ENCODE measurements at places on chromosomes 1 and 21.

DNA sequence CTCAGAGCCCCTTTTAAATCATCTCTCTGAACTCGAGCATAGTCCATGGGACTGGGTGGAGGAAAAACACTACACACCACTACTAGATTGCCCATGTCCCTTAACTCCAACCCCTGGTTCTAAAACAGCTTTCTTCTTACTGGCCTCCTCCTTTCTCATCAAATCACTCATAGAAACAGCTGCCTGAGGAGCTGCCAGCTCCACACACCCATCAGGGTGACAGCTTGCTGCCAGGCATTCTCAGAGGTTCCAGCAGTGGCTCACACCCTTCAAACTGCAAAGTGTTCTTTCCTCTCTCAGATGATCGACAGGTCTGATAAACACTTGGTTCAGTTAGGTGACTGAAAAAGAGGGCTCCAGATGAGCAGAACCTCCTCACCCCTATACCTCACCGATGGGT, 543.0 kb upstream of the PLXNA2 start:
- no peak for DNase-seq

DNA sequence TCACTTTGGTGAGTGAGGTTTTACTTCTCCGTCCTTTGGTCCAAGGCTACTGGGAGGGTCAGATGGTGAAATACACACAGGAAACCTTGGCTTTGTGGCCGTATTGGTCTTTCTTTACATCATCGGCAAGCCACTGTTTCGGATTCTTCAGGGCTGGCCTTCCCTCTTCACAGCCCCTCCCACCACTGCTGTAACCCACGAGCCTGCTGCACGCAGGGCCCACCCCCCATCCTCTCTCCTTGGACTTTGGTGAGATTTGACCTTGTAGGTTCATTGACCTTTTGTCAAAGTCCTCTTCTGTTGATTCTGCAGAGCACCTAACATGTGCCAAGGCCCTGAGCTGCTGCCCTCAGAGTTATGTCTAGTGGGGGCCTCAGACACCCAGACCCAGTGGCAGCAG, 328.6 kb downstream of the CAMTA1 start:
- no peak for DNase-seq

DNA sequence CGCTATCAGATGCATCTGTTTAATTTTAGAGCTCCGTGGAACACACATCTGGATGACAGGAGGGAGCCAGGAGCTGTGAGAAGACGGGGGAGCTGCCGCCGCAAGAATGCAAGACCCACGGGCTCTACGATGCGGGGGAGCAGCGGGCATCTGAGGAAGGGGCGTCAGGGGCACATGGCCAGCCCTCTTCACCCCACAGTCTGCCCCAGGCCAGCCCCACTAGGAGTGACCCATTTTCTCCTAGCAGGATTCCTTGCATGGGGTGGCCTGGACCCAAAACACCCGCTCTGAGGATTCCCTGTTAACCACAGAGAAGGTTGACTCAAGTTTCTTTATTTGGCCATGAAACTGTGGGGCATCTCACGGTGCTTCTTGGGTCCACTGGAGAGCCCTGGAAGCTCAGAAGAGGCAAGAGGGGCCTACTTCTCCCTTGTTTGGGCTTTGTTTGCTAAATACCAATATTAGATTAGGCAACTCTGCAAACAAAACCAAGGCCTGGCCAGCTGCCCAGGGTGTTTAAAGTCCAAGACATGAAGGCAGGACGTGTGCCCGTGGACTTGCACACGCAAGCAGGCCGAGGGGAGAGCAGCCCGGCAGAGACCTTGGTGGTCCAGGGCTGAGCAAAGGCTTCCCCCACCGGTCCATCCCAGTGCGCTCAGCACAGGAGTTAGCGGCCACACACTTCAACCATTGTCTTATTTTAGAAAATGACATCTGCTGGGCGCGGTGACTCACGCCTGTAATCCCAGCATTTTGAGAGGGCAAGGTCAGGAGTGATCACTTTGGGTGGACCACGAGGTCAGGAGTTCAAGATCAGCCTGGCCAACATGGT, 89.8 kb downstream of the DHRS3 start:
- DNase-seq, result no peak

GRCh38 chr1:2031546-2032540, 12.7 kb downstream of the GABRD start:
- no peak for DNase-seq

GRCh38 chr1:239814306-239814881, 277.3 kb upstream of the FMN2 start:
- DNase-seq, result no peak

DNA sequence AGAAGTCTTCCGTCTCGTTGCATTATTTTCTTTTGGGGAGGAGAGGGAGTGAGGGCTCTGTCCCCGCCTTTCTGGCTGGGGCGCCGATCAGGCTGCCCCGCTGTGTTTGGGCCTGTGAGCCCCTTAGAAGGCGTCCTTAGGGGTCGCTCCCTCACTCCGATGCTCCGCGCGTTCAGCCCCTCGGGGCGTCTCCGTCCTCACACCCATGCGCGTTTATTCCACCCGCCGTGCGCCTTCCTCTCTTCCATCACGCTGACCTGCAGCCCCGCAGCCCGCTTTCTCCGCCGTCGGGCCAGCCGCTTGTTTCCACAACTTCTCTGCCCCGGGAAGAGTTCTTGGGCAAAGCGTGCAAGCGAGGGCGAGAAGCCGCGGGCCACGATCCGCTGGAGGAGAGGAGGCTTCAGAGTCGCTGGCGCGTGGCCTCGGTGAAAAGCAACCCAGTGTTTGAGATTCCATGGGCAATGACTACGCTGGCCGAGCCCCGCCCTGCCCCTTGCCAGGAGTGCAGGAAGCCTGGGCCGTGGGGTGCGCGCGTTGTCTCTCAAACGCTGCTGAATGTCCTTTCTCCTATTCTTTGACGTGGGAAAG, 27.7 kb downstream of the TRIM11 start:
- DNase-seq, result no peak

GRCh38 chr1:12460121-12460520, 157.9 kb downstream of the DHRS3 start:
- DNase-seq, result no peak

DNA sequence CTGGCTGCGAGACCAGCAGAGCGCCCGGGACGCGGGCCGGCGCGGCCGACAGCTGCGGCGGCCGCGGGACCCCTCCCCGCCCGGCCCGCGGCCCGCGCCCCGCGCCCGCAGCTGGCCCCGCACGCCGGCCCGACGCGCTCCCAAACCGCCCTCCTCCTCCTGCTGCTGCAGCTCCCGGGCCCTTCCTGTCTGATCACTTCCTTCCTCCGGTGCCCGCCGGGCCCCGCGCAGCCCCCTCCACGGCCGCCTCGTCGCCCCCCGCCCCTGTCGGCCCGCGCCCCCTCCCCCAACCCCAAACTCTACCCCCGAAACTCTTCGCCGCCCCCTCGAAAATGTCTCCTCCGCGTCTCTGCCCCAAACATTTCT, 594 bp downstream of the LUZP1 start:
- no peak for DNase-seq

GRCh38 chr1:56866656-56867055, 12.1 kb downstream of the C8A start:
- DNase-seq, result no peak

DNA sequence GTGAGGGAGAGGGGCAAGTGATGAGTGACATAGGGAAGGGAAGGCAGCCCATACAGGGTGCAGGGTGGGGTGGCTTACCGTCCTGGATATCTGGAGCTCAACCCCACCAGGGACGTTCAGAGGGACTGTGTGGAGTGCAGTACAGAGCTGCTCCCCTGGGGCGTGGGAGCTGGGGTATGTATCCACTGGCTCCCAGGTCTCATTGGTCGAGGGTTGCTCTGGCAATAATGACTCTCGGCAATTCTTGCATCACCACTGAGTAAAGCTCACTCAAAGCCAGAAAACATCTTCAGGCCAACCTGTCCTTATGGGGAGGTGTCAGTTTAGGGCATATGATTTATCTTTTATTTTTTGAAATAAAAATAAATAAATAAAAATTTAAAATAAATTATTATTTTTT, 43.2 kb upstream of the RUNX3 start:
- no peak for DNase-seq

- no peak for DNase-seq
Measured at GRCh38 chr1:175317309-175317708, 124.7 kb upstream of the KIAA0040 start.

- no peak for DNase-seq
Measured at GRCh38 chr1:193234530-193234929, 48.1 kb upstream of the B3GALT2 start.

GRCh38 chr1:181369416-181369815, 113.9 kb upstream of the CACNA1E start:
- no peak for DNase-seq

GRCh38 chr1:226608699-226609505, 60.3 kb downstream of the STUM start:
- DNase-seq, result peak; percentile 60

DNA sequence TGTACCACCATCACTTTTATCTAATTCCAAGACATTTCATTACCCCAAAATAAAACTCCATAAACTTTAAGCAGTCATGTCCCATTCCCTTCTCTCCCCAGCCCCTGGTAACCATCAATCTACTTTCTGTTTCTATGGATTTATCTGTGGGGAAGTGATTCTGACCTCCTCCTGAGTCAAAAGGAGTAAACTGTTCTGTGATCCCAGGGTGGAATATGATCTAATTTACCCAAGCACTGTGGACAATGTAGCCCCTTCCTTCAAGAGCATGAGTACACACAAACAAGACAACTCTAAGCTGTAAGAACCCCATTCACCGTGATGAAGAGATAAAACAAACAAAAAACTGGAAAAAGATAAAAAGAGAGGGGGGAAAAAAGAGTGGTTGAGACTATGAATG, 77.9 kb downstream of the PLPP3 start:
- no peak for DNase-seq

GRCh38 chr1:234858722-234859121, 248.7 kb upstream of the IRF2BP2 start:
- DNase-seq, result no peak

DNA sequence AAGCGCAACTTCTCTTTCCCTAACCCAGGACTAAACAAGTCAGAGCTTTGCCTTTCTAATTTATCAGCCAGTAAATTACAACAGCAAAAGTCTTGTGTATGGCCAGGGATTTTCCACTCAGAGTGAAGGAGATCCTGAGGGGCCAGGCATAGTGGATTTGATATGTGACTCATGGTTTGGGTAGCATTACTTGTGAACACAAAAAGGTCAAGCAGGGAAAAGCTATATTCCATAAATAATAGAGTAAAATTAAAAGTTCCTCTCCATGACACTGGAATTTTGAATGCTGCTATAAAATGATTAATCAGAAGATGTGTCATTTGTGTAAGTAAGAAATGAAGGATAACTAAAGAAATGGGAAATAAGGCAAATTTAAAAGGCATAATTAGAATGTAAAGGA, 284.8 kb downstream of the HLX start:
- no peak for DNase-seq

GRCh38 chr1:171742577-171742922, 685 bp upstream of the VAMP4 start:
- DNase-seq, result peak; percentile 62

GRCh38 chr1:176785791-176786190, 322.8 kb downstream of the PAPPA2 start:
- DNase-seq, result no peak

DNA sequence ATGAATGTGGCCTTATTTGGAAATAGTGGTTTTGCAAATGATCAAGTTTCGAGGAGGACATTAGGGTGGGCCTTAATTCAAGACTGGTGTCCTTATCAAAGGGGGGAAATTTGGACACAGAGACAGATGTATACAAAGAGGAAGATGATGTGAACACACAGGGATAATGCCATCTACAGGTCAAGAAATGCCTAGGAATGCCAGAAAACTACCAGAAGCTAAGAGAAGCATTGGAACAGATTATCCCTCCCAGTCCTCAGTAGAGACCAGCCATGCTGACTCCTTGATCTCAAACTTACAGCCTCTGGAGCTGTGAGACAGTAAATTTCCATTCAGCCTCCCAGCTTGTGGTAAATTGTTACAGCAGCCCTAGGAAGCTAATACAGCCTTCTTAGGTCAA, 151.4 kb downstream of the PTGER3 start:
- no peak for DNase-seq

DNA sequence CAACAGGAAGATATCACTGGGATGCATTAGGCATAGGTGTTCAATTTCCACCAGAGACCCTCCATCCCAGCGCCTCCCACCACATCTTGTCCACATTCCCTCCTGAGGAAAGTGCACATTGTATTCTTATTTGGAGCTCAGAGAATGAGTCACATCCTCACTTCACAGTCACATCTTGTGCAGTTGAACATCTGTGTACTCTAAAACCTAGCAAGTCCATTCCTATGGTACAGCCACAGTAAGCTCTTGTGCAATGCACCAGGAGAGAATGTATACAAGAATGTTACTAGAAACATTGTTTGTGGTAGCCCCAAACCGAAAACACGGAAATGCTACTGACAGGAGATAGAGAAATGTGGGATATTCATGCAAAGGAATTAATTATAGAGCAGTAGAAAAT, 1.6 kb upstream of the KDF1 start:
- DNase-seq, result no peak

GRCh38 chr21:31730712-31731055, 1.2 kb downstream of the SCAF4 start:
- peak; percentile 26 for DNase-seq

DNA sequence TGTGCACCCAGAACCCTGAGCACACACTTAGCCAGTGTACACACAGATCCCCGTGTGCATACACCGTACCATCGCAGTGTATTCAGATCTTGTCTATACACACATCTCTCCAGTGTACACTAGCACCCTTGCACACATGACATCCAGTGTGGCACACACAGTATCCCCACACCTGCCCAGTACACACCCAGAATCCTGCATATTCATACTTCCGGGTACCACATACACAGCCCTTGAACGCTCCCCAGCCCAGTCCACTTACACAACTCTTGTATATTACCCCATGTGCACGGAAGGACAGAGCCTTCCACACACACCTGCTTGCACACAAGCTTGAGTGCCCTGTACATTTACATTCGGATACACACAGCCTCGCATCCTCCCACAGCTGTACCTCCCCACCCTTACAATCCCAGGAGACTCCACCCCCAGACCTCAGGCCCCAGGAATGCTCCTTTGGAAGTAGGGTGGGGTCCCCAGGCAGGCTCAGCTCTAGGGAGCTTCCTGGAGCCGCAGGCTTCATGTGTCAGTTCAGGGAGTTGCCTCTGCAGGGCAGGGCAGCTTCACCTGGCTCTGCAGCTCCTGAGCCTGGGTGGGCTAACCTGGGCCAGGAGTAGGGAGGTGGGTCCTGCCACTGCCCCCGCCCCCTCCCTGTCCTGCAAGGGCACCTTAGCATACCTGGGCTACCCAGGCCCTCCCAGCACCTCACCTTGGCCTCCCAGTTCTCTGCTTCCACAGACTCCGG, 46.2 kb downstream of the AHDC1 start:
- DNase-seq, result no peak

DNA sequence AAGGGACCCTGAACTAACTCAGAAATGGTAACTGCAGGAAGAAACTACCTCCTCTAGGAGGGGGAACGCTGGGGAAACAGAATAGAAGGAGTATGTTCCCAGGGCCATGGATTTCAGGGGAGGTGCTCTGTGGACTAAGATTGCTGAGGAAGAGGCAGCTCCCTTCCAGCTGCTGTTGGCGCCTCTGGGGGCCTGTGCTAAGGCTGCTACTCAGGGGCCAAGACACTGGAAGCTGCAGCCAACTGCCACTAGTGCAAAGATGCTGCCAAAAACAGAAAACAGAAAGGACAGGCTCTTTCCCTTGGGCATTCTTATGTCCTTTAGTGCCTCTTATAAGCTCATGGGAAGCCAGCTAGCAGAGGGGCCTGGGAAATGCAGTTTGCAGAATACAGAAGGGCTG, 58.0 kb upstream of the SGIP1 start:
- DNase-seq, result no peak
